Activated CD4-positive, alpha-beta T cell treated with anti-CD3 and anti-CD28 coated beads, Interleukin-2, amount 10 ng/mL, durations not matched to agents 24 days and 14 days (primary cell): ENCODE measurements at places on chromosomes 6 and 20. TPM values are rescaled to one million over a fixed set of nuclear protein-coding genes. Genes with fewer than 3 reads are reported as not detected.

- H3K27me3 ChIP-seq, result no peaks in the 10 kb centered on the region
- peaks cover 55% of the 10 kb centered on the region for H3K36me3 ChIP-seq
- H3K4me1 ChIP-seq, result peaks cover 20% of the 10 kb centered on the region
- peak overlapping the region; percentile 70 for H3K27ac ChIP-seq
- no peak for DNase-seq
Observed at GRCh38 chr20:36607586-36608387, 2.2 kb downstream of the RAB5IF start.

DNA sequence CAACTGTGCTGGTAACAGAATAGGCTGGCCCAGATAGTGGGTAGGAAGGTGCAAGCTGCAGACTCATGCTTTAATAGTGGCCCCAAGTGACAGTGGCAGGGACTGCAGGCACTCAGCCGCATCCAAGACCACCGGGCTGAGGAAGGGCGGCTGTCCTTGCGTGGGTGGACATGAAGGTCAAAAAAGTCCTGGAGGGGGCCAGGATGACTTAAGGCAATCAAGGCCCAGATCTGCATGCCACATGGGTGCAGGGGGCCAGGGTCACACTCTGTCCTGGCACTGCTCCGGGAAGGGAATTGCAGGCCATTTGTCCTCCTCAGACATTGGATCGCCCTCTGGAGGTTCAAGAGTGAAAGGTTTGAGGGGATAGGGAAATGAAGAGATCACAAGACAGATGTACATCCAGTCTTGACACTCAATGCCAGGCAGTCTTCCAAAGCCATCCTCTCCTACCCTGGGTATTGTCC, 10.4 kb upstream of the VNN2 start:
- no peak overlapping the region for H3K4me3 ChIP-seq
- peaks cover 17% of the 10 kb centered on the region for H3K4me1 ChIP-seq
- no peak overlapping the region for H3K27ac ChIP-seq
- H3K27me3 ChIP-seq, result no peaks in the 10 kb centered on the region
- peaks cover 5% of the 10 kb centered on the region for H3K36me3 ChIP-seq

GRCh38 chr6:162156146-162156545, 571.4 kb downstream of the PRKN start:
- H3K4me1 ChIP-seq, result peaks cover 4% of the 10 kb centered on the region
- DNase-seq, result no peak
- no peaks in the 10 kb centered on the region for H3K27me3 ChIP-seq

KHDC1 gene
- 5.1 and 5.2 TPM in 2 replicates for total RNA-seq

MYT1 gene
- total RNA-seq, result not detected in 2 replicates

GRCh38 chr6:4384656-4385055, 249.3 kb upstream of the ECI2 start:
- H3K4me3 ChIP-seq, result no peak overlapping the region
- no peak overlapping the region for H3K27ac ChIP-seq
- H3K27me3 ChIP-seq, result no peaks in the 10 kb centered on the region
- DNase-seq, result no peak
- no peaks in the 10 kb centered on the region for H3K4me1 ChIP-seq

- no peak for DNase-seq
- no peak overlapping the region for H3K4me3 ChIP-seq
- H3K27ac ChIP-seq, result no peak overlapping the region
Observed at GRCh38 chr6:40551966-40552505, 35.1 kb downstream of the LRFN2 start.

DNA sequence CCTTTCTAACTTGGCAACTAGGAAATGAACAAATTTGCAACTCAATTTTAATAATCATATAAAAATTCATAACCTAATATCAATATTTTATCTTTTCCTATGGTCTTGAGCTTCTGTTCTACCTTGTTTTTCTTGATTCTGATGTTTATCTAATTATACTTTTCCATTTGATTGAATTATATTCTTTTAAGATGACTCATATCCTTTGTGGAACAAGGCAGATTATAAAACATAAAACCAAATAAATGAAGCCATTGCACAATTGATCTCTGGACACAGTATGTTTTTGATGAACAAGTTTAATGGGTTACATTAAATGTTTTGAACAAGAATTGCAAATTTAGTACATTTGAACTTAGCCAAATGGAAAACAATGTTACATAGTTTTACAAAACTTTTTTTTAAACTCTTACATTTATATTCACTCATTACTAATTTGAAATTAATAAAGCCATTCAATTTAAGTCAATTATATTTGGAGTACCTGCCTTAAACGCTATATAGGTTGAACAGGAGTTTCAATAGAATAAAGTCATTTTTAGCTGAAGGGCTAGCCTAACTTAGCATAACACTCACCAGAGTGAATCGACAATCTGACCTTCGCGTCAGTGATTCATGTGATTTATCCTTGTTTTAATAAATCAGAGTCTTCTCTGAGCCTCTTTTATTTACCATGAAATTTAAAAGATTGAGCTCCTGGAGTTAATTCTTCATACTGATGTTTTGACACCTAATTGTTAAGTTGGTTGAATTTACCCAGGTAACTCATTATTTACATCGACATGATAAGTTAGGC, 3.8 kb downstream of the NCOA7 start:
- H3K4me1 ChIP-seq, result peaks cover 53% of the 10 kb centered on the region
- no peak for DNase-seq
- H3K36me3 ChIP-seq, result peaks cover 19% of the 10 kb centered on the region
- H3K27ac ChIP-seq, result peak overlapping the region; percentile 91
- H3K4me3 ChIP-seq, result peak overlapping the region; percentile 75

NPEPL1 gene
- total RNA-seq, result 22.3 and 23.1 TPM in 2 replicates

RTF2 gene
- total RNA-seq, result 92.3 and 96.5 TPM in 2 replicates

- H3K36me3 ChIP-seq, result peaks cover 11% of the 10 kb centered on the region
- no peak for DNase-seq
- H3K4me1 ChIP-seq, result no peaks in the 10 kb centered on the region
- H3K27ac ChIP-seq, result no peak overlapping the region
- H3K27me3 ChIP-seq, result no peaks in the 10 kb centered on the region
Observed at GRCh38 chr6:145882121-145882531, 67.5 kb upstream of the FBXO30 start.

DNA sequence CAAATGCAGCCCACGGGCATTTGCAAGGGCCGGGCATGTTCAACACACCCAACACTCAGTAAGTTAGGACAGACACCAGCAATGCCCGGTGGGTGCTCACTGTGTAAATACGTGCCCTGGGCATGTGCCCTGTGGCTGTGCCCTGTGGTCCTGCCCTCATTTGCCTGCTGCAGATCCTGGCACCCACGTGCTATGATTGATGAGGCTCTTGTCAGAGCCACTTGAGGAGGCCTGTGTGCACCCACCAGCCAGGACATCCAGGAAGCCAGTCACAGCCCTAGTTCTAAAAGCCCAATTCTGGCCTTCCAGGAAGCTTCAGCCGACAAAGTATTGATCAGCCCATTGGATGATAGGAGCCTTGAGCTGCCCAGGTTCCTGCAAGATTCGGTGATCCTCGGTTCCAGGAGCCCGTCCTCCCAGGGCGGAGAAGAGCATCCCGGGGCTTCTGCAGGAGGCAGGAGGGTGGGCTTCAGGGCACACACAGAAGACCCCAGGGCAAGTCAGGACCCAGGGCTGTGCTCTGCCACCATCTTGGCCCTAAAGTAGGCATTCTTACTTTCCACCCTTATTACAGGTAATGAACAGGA, 223.9 kb downstream of the PREX1 start:
- DNase-seq, result no peak
- peaks cover under 1% of the 10 kb centered on the region for H3K4me1 ChIP-seq
- no peak overlapping the region for H3K4me3 ChIP-seq
- H3K27ac ChIP-seq, result no peak overlapping the region
- no peaks in the 10 kb centered on the region for H3K36me3 ChIP-seq
- no peaks in the 10 kb centered on the region for H3K27me3 ChIP-seq

GRCh38 chr20:60313614-60314013, 355.4 kb downstream of the CDH26 start:
- no peaks in the 10 kb centered on the region for H3K27me3 ChIP-seq
- no peak overlapping the region for H3K27ac ChIP-seq
- H3K4me1 ChIP-seq, result no peaks in the 10 kb centered on the region
- H3K4me3 ChIP-seq, result no peak overlapping the region
- no peaks in the 10 kb centered on the region for H3K36me3 ChIP-seq
- no peak for DNase-seq

DEFB132 gene
- total RNA-seq, result not detected in 2 replicates

GRCh38 chr20:1324598-1325172, 4.3 kb downstream of the SDCBP2 start:
- H3K36me3 ChIP-seq, result peaks cover 7% of the 10 kb centered on the region
- no peak overlapping the region for H3K27ac ChIP-seq
- DNase-seq, result no peak
- H3K4me3 ChIP-seq, result no peak overlapping the region
- H3K27me3 ChIP-seq, result no peaks in the 10 kb centered on the region
- peaks cover 30% of the 10 kb centered on the region for H3K4me1 ChIP-seq

GRCh38 chr20:49591217-49591865, 23.4 kb upstream of the PTGIS start:
- H3K4me3 ChIP-seq, result peak overlapping the region; percentile 90
- peaks cover 76% of the 10 kb centered on the region for H3K4me1 ChIP-seq
- DNase-seq, result peak; percentile 76
- peaks cover 53% of the 10 kb centered on the region for H3K36me3 ChIP-seq
- H3K27ac ChIP-seq, result peak overlapping the region; percentile 100
- H3K27me3 ChIP-seq, result no peaks in the 10 kb centered on the region

GJA1 gene
- not detected in 2 replicates for total RNA-seq

DNA sequence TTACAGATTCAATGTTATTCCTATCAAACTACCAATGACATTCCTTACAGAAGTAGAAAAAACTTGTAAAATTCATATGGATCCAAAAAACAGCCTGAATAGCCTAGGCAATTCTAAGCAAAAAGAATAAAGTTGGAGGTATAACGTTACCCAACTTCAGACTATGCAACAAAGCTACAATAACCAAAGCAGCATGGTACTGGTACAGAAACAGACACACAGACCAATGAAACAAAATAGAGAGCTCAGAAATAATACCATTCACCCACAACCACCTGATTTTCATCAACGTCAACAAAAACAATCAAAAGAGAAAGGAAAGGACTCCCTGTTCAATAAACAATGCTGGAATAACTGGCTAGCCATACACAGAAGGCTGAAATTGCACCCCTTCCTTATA, 17.2 kb upstream of the PLN start:
- no peaks in the 10 kb centered on the region for H3K27me3 ChIP-seq
- no peak overlapping the region for H3K4me3 ChIP-seq
- DNase-seq, result no peak
- H3K27ac ChIP-seq, result no peak overlapping the region
- peaks cover 9% of the 10 kb centered on the region for H3K4me1 ChIP-seq

PPP1R16B gene
- 133 TPM in 2 replicates for total RNA-seq

DNA sequence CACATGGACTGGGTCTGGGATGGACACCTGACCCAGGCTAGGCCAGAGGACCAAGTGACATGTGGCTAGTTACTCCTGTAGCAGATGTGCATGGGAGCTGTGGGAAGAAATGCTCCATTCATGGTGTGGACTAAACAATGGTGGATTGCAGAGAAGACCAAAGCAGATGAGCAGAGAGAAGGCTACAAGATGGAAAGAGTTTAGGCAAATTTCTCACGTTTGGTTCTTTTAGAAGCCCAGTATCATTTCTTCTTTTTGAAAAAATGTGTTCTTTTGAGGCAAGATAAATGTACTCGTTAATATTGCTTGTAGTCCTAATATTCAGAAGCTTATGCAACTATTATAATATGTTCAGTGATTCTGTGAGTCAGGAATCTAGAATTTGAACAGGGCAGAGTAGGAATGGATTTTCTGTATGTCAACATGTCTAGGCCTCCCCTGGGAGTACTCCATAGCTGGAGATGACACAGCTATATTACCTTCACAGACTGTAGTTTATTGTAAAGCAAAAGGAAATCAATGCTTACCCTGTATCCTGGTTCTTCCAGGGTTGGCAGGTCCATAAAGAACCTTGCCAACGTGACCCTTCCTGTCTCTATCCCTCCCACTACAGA, 2.3 kb upstream of the BTN2A1 start:
- H3K4me1 ChIP-seq, result peaks cover 29% of the 10 kb centered on the region
- DNase-seq, result no peak
- no peak overlapping the region for H3K27ac ChIP-seq

- H3K27ac ChIP-seq, result peak overlapping the region; percentile 68
- H3K27me3 ChIP-seq, result peaks cover 1% of the 10 kb centered on the region
- peaks cover 24% of the 10 kb centered on the region for H3K4me1 ChIP-seq
- H3K36me3 ChIP-seq, result peaks cover 10% of the 10 kb centered on the region
- DNase-seq, result peak; percentile 60
- peak overlapping the region; percentile 50 for H3K4me3 ChIP-seq
Observed at GRCh38 chr6:73391675-73392074, 3.0 kb upstream of the DDX43 start.

- H3K4me3 ChIP-seq, result no peak overlapping the region
- H3K27me3 ChIP-seq, result no peaks in the 10 kb centered on the region
- H3K4me1 ChIP-seq, result no peaks in the 10 kb centered on the region
- DNase-seq, result no peak
- H3K36me3 ChIP-seq, result no peaks in the 10 kb centered on the region
- H3K27ac ChIP-seq, result no peak overlapping the region
Observed at GRCh38 chr6:76506808-76507207, 434.3 kb upstream of the IMPG1 start.

- no peak for DNase-seq
- H3K4me1 ChIP-seq, result peaks cover 35% of the 10 kb centered on the region
- H3K36me3 ChIP-seq, result peaks cover 2% of the 10 kb centered on the region
- no peak overlapping the region for H3K4me3 ChIP-seq
Observed at GRCh38 chr6:167708501-167709094, 118.1 kb upstream of the AFDN start.

SRSF12 gene
- 0.05 TPM in 1 of 2 replicates, not detected in the other for total RNA-seq

DNA sequence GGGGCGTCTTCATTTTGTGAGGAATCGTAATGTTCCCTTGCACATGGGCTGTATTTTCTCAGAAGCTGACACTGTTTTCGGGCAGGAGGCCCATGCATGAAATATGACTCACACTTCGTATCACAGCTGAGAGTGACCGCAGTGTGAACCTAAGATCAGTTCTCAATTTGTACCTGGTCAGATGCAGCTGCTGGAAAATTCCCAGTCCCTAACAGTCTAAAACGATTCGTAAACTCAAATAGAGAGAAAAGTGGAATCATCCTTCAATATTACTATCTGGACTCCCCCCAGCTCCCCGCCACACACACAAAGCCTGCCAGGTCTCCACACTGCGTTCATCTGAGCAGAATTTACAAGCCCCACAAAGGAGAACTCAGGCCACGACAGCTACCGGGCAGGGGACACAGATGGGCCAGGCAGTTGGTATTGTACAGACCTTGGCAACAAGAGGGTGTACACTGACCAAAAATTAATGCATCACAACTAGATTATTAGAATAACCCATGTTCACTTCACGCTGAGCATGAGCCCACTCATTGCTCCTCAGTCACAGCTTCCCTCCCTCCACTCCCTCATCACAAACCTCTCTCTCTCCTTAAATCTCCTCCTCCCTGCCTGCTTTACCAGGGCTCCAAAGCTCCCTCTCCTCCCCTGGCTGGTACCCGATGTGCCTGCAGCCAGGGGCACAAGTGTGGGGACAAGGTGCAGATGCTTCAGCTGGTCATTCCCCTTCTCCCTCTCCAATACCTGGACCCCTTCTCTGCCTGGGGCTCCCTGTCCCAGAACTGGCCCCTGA, 488.4 kb downstream of the PREX1 start:
- no peak overlapping the region for H3K27ac ChIP-seq
- no peaks in the 10 kb centered on the region for H3K4me1 ChIP-seq
- no peaks in the 10 kb centered on the region for H3K36me3 ChIP-seq

GRCh38 chr6:54856129-54856528, 9.6 kb downstream of the FAM83B start:
- no peak overlapping the region for H3K4me3 ChIP-seq
- no peaks in the 10 kb centered on the region for H3K36me3 ChIP-seq
- H3K27ac ChIP-seq, result no peak overlapping the region

- peak overlapping the region; percentile 72 for H3K4me3 ChIP-seq
- H3K36me3 ChIP-seq, result peaks cover 20% of the 10 kb centered on the region
- peak; percentile 76 for DNase-seq
Observed at GRCh38 chr6:107736713-107737396, 87.3 kb downstream of the SCML4 start.

GRCh38 chr20:62805155-62805710, 598 bp downstream of the OGFR start:
- H3K27me3 ChIP-seq, result no peaks in the 10 kb centered on the region
- no peak overlapping the region for H3K27ac ChIP-seq
- H3K36me3 ChIP-seq, result peaks cover 34% of the 10 kb centered on the region
- H3K4me3 ChIP-seq, result peak overlapping the region; percentile 85
- peaks cover 18% of the 10 kb centered on the region for H3K4me1 ChIP-seq
